ENCODE measurements at places on chromosomes 5 and 9.

GRCh38 chr5:21688655-21689054, 1164.5 kb downstream of the CDH12 start:
- no peak for DNase-seq

- peak; percentile 17 for DNase-seq
Measured at GRCh38 chr9:88531920-88532698, 2.9 kb upstream of the NXNL2 start.

DNA sequence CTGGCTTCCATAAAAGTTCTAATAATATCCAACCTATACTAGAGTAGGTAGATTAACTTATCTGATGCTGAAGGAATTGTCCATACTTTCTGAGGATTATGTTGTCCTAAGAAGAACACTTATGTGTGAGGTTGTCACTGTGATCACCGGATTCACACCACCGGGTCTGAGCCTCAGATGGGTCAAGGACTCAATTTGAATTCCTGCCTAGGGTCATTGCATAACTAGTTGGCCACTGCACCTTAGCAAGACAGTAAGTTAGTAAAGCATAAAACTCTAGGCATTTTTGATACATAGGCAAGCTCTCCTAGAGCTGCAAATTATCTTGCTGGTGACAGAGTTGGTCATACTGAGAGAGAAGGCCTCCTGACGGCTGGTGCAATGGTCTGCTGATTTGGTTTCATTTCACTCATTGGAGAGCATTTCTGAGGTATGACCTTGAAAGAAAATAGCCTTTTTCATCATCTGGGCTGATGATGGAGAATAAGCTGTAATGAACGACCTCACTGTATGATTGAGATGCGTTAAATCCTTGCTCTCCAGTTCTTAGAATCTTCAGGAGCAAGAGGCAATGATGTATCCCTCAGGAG, 72.0 kb upstream of the CKMT2 start:
- no peak for DNase-seq

- DNase-seq = peak; percentile 36
Measured at GRCh38 chr9:99140685-99141314, 35.9 kb downstream of the TGFBR1 start.

GRCh38 chr5:35294976-35295375, 64.7 kb upstream of the PRLR start:
- DNase-seq = no peak

DNA sequence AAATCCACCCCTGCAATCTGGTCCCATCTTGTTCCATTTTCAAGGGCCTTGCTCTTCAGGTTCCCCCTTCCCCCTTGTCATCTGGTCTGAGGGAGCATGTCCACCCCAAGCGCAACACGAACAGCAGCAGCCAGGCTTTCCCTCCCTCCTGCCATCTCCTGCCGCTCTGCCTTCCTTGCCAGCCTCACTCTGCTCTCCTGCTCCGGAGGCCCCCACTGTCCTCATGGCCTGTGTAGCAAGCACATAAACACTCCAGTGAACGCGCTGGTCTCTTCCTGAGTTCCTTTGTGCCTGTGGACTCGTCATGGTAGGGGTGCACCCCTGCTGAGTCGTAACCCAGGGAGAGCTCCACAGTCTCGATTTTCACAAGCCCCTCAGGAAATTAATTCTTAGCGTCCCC, 29.9 kb downstream of the TENT4A start:
- no peak for DNase-seq

- DNase-seq = no peak
Measured at GRCh38 chr5:146669656-146670055, 153.7 kb upstream of the GPR151 start.

GRCh38 chr5:164057121-164057520, 551.7 kb downstream of the MAT2B start:
- no peak for DNase-seq

DNA sequence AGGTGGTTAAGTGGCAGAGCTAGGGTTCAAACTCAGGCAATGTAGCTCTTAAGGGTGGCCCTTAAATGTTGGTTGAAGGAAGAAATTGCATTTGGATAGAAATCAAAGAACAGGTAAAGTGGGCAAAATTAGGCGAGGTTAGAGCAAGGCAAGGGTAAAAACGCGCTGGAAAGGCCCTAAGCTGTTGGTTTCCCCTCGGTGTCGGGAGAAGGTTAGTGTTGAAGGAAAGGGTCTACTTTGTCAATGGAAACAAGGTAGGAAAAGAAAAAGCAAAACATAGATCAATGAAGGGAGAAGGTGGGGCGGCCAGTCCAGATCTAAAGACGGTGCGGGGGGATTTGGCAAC, 431 bp downstream of the FASTKD3 start:
- no peak for DNase-seq

DNA sequence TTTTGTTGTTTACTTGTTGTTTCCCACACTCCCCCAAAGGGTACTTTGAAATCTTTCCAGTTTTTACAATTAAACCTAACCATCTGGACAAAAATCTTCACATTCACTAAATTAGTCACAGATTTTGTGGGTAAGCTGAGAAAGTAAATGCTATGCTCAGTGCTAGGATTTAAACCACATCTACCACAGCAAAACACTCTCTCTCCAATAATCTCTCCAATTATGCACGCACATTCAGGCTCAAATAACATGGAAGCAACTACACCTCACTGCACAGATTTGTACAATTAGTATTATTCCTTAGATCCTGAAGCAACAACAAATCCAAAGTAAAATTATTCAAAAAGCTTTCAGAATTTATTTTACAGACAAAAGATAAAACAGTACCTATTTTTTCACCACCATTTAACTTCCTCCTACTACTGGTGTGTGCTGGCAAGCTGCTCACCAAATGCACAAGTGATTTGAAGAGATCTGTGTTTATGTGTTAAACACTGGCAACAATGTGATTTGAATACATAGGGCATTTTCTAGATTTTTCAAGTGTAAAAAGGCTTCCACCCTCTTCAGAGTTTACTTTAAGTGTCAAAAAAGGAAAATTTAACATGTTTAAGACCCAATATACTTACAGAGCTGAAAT, 16.6 kb downstream of the ZNF608 start:
- no peak for DNase-seq

DNA sequence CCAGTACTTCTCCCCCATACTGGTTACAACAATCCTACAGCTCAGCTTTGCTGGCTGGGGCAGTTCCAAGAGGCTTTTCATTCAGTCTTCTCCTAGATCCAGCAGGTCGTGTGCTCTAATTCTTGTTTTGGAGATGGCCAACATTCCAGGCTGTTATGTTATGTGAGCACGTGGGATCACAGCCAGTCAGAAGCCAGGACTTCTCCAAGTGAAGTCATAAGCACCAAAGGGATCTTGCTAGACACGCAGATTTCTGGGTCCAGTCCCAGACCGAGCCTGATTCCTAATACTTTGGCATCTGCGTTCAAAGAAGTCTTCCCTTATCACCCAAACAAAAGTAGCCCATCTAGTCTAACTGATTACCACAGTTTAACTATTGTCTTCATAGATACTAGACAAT, 1.4 kb upstream of the LARP1 start:
- no peak for DNase-seq

- no peak for DNase-seq
Measured at GRCh38 chr9:70407081-70407503, 7.4 kb downstream of the KLF9 start.

DNA sequence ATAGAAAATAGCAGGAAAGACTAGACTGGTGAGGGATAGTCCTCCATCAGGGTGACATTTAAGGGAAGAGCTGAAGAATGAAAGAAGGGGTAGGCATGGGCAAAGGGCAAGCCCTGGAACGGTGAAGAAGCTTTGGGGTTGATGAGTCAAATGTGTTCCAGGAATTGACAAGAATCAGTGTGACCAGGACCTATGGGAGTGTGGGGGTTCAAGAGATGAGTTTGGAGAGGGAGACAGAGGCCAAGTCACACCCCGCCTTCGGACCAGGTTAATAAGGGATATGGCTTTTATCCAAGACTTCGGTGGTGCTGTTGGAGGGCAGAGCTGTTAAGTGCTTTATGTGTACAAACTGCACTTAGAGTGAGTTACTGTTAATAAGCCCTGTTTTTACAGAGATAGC, 920 bp downstream of the PMPCA start:
- DNase-seq = no peak
